Fibroblast of the aortic adventitia (primary cell): ENCODE measurements at places on chromosomes 6 and 20.
A peak's percentile ranks its signal among the peaks of the same experiment; 100 is the strongest.

- no peak for DNase-seq
These were observed 9.9 kb downstream of the FOXF2 start for GRCh38 chr6:1399085-1399780.

GRCh38 chr6:45495429-45496084 is 117.8 kb upstream of the SUPT3H start:
- DNase-seq, result no peak

- no peak for DNase-seq
These were observed 24.4 kb downstream of the ARG1 start for GRCh38 chr6:131597446-131597845.

DNA sequence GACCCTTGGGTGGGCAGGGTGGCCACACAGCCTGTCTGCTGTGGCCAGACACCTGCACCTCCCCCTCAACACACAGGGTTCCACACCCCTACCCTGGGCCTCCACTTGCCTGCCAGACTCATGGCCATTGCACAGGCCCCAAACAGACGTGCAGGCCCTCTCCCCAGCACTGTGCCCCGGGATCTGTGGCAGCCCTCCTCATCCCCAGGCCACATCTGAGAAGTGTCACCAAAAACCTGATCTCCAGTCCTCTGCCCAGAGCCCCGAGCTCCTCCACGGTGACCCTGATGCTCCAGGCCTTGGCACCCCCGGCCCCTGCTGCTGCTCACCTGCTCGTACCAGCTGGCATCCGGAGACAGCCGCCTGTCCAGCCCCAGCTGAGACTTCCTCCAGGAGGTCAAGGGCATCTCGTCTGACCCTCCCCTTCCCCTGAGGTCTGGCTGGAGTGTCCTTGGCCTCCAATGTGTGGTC is 160.1 kb downstream of the DLL1 start:
- DNase-seq, result no peak

- DNase-seq, result no peak
These were observed 12.4 kb downstream of the MAFB start for GRCh38 chr20:40676491-40677269.

DNA sequence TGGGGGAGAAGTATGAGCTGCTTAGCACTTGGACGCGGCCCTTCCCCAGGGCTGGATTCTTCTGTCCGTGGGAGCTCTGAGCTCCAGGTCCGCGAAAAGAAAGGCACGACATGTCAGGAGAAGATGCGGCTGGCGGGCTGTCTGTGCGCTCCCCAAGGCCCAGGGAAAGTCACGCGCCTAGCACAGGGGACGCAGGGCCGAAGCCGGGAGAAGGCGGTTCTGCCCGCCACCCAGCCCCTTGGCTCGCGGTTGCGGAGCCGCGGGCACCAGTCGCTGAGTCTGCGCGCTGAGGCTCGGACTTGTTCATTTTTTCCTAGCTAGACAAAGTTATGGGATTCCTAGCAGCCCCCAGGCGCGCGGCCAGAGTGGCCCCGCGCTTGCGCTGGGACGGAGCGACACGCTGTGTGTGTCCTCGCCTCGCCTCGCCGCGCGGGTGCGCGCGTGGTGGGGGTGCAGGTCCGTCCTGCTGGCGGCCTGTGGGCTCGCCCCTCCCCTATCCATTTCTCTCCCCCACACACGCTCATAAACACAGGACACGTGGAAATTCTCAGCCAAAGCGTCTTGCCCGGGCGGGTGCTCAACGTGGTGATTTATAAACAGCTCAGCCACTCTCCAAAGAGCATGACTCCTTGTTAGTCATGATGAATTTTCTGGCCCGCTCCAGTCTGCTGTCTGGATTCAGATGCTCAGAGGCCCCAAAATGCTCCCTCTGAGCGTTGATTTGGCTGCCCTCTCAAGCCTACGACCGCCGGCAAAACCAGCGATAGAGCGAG is 1.9 kb upstream of the POU3F2 start:
- DNase-seq, result peak; percentile 80

GRCh38 chr20:23142162-23143050 is 56.3 kb upstream of the CD93 start:
- no peak for DNase-seq

DNA sequence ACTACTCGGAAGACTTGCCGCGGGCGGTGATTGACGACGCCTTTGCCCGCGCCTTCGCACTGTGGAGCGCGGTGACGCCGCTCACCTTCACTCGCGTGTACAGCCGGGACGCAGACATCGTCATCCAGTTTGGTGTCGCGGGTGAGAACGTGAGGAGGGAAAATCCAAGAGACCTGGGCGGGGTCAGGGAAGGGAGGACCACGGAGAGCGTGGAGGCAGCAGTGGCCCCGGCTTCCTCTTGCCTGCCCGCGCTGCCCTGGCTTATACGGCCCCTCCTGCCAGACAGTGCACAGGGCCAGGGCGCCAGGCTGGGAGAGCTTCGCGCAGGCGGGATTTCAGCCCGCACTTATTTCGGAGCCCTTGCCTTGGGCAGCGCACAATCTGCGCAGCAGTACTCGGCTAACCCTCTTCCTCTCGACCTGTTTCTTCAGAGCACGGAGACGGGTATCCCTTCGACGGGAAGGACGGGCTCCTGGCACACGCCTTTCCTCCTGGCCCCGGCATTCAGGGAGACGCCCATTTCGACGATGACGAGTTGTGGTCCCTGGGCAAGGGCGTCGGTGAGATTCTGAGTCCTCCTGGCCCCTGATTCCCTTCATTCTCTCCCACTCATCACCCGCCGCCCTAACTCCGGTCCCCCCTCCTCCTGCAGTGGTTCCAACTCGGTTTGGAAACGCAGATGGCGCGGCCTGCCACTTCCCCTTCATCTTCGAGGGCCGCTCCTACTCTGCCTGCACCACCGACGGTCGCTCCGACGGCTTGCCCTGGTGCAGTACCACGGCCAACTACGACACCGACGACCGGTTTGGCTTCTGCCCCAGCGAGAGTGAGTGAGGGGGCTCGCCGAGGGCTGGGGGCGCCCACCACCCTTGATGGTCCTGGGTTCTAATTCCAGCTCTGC is 2.0 kb downstream of the MMP9 start:
- no peak for DNase-seq

GRCh38 chr20:5895626-5896025 is 54.7 kb downstream of the TRMT6 start:
- no peak for DNase-seq

DNA sequence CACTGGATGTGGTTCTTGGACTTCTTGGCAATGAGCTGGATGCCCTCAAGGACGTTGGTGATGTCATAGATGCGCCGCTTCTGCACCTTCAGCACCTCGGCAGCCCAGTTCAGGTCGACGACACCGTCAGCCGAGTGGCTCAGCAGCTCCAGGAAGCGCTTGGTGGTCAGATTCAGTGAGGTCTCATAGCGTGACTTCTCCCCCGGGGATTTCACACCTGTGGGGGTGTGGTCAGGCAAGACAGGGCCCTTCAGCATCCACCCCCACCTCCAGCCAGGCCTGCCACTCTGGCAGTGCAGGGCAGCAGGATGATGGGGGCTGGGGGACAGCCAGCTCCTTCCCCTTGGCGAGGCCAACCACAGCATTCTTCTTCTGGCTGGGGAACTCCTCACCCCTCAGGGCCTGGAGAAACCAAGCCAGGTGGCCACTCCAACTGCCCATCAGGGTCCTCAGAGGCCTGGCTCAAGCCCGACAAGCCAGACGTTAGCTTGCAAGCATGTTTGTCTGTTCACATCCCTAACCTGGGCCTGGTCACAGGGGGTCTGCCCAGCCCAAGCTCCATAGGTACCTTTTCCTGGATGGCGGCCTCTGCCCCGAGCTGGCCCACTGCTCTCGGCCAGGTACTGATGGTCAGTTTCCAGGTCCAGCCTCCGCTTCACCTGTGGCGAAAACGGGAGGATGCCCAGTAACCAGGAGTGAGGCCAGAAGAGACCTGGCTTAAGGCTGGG is 5.7 kb upstream of the NECAB3 start:
- DNase-seq, result no peak

- no peak for DNase-seq
These were observed 15.0 kb downstream of the BPHL start for GRCh38 chr6:3133515-3133914.

- DNase-seq, result no peak
These were observed 1.6 kb upstream of the SLC32A1 start for GRCh38 chr20:38722683-38723016.

GRCh38 chr20:6006603-6006949 is 47.3 kb downstream of the LRRN4 start:
- no peak for DNase-seq

DNA sequence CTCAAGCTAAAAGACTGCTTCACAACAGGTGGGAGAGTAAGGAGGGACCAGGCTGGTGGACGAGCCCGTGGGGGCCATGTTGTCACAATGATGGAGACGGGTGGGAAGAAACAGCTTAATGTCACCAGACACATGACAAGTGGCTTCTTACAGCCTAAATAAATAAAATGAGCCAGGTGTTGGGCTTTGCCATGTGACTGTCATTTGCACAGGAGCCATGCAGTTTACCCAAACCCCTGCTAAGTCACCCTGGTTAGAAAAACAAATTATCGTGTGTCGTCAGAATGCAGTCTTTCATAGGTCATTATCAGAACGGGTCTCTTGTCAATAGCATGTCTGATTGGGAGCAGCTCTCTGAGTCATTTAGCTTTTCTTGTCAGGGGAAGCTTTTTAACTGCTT is 18.5 kb downstream of the BTBD3 start:
- no peak for DNase-seq

DNA sequence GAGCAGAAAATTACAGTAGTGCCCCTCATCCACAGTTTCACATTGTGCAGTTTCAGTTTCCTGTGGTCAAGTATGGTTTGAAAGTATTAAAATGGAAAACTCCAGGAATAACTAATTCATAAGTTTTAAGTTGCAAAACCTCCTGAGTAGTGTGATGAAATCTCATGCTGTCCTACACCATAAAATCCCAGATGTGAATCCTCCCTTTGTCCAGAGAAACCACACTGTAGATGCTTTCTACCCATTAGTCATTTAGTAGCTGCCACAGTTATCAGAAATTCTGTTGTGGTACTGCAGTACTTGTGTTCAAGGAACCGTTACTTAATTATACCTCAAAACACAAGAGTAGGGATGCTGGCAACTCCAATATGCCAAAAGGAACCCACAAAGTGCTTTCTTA is 74.7 kb downstream of the PTCHD4 start:
- peak; percentile 67 for DNase-seq

DNA sequence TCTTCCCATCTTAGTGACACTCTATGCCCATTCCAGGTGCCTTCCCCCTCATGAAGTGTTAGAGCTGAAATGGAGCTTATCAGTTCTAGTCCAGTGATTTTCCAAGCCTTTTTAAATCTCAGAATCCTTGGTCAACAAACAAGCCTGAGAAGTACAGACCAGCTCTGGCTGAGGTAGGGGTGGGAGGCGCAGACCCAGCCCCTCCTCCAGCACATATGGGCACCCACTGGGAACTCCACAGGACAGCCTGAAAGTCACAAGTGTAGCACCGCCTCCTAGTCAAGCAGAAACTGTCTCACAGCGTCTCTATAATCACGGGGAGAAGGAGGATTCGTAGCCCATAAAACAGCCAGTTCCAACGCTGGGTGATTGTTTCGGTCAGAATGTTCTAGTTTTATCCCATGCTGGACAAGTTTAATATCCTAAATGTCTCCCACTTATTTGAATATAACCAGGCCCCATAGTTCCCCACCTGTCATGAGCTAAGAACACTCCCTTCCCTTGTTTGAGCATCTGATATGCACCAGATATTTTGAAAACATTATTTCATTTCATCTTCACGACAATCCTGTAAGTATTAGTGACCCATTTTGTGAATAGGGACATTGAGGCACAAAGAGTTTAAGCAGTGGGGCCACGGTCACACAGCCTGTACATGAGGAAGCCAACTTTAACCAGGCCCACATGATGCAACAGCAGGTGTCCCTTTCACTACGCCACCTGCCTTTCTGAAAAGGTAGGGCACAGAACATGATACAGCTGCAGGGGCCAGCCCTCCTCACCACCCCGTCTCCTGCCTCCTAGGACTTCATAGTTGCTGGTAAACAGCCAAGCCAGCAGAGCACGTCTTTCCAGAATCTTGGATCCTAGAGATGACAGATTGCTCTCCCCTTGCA is 40.1 kb downstream of the TRAF3IP2 start:
- no peak for DNase-seq

- DNase-seq, result no peak
These were observed 15.9 kb downstream of the PRDM1 start for GRCh38 chr6:106102034-106102433.

- peak; percentile 28 for DNase-seq
These were observed 39.2 kb downstream of the MYLIP start for GRCh38 chr6:16168121-16168520.
